ENCODE measurements at places on chromosomes 13 and 19.
A peak's percentile ranks its signal among the peaks of the same experiment; 100 is the strongest.

DNA sequence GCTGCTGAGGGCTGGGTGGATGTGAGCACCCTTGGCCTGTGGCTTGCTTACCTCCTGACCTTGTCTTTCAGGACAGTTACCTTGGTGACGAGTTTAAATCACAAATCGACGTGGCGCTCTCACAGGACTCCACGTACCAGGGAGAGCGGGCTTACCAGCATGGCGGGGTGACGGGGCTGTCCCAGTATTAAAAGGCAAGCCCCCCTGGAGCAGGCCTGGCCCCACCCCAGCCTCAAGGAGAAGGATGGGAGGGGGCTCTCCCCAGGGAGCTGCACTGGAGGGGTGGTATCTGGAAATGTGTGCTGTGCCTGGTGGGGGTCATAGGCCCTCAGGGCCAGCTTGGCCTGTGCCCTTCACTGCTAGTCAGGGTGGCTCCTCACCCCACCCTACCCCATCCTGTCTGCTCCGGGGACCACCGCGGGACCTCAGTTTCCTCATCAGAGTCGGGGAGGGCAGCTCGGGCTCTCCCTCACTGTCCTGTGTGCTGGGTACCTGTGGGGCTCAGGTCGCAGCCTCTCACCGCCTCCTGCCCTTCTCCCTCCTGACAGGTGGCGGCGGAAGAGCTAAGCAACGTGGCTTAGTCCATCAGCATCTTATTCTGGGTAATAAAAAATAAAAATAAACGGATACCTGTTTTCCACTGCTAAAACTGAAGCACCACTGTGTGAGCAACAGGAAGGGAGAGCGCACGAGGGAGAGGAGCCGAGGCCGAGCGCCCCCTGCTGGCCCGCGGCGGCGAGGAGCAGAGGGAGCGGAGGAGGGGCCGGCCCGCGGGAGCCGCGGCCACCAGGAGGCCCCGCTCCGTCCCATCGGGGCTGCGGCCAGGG lies 29.8 kb downstream of the CERS1 start:
- DNase-seq: peak; percentile 78

DNA sequence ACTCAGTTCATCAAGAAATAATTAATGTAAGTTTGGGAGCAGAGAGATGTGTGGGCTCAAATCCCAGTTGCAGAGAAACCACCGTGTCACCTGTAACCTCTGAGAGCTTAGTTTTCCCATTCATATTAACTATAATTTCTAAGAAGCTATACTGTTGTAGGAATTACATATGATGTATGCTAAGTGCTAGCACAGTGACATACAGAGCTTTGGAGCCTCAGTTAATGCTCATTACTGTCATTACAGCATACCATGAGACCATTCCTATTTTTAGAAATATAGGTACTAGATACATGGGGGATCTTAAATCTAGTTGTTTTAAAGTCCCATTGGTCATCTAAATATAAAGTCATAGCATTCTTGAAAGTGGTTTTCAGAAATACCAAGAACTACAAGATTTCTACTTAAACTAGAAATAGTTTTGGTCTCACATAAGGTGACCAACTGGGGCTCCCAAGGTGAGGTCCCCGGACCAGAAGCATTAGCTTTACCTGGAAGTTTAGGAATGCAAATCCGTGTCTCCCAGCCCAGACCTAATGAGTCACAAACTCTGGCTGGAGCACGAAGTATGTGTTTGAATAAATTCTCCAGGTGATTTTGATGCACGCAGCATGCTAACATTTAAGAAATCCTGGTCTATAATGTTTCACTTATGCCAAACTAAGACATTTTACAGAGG lies 144.6 kb downstream of the LACC1 start:
- DNase-seq: no peak

DNA sequence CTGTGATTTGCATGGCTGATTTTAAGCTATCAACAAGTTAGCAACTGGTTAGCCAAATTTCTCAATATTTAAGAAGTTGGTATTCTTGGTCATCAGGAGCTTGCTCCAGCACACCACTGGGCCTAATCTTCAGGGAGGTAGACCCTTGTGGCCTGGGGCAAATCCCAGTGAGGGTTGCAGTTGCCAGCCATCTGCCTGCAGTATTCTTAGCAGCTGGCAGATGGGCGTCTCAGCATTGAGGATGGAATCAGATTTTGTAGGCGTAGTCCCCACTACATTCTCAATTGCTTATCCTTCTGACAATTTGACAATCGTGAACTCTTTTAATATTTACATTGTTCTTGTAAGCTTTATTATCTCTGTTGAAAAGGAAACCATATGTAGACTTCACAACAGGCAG lies 1266.2 kb downstream of the SLITRK5 start:
- DNase-seq: no peak

- DNase-seq: no peak
Observed at GRCh38 chr19:12783291-12783848, 7.9 kb upstream of the JUNB start.
